ENCODE measurements at places on chromosomes 7 and 10. TPM values are rescaled to one million over a fixed set of nuclear protein-coding genes. Genes with fewer than 3 reads are reported as not detected.

GRCh38 chr7:140005754-140006503, 56.8 kb downstream of the PARP12 start:
- no peak for DNase-seq

GRCh38 chr10:29256586-29256985, 32.3 kb upstream of the LYZL1 start:
- DNase-seq, result no peak

The CREB3L2 gene
- 43.5 TPM for total RNA-seq

GRCh38 chr10:86311190-86311589, 55.4 kb downstream of the GRID1 start:
- no peak for DNase-seq

- DNase-seq, result no peak
Measured at GRCh38 chr10:118474111-118474510, 121.3 kb downstream of the PRLHR start.

- no peak for DNase-seq
Measured at GRCh38 chr7:113119429-113119828, 1.1 kb upstream of the SMIM30 start.

The TRIM50 gene
- total RNA-seq, result 0.84 TPM

DNA sequence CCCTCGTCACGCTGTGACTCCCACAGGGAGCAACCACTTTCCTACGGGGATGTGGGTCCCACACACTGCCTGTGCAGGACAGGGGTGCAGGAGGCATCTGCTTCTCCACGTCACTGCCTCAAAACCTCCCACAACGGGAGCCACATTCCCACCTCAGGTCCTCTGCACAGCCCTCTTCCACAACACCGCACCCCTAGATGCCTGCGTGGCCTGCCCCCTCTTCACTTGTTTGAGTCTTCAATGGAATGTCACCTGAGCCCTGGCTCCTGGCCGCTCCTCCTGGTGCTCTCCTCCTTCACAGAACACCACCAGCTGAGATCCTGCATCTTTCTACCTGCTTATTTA, 73.6 kb downstream of the MAD1L1 start:
- no peak for DNase-seq

DNA sequence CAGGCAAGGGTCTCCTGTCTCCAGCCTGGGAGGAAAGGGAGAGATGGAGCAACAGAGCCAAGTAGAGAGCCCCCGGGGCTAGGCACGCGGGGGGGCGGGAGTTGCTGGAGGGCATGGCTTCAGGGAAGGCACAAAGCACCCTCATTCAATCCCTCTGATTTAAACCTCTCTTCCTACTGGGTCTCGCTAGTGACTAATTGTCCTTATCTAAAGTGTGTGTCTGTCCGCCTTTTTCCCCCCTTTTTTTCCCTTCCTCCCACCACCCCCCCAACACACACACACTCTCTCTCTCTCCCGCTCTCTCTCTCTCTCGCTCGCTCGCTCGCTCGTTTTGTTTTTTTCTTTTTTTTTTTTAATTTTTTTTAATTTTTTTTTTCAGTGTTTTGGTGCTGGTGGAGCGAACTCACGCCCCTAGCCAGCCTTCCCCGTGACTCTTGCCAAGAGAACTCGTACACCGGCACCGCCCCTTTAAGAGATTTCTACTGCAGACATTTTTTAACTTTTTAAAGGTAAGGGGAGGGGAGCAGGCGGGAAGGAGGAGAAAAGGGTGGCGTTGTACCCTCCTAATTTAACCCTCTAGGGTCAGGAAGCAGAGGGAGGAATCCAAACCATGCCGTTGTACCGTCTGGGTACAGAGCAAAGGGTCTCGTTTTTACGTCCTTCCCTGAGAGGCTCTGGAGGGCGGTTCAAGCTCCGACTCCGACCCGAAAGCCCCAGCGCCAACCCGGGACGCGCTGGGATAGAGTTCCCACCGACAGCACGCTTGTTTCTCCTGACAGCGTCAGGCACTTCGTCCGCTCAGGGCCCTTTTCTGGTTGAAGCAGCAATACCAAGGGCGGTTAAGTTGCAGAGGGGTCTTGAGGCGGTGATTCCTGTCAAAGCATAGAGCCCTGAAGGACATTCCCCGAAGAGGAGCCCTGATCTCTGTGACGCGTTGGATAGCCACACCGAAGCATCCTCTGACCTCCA, at the start of gene HPSE2:
TSS of gene HPSE2 (minus strand) at position 195 of the 969 bp plus-strand sequence.
- DNase-seq, result no peak

The PIP gene
- not detected for total RNA-seq

- no peak for DNase-seq
Measured at GRCh38 chr7:135708041-135708440, 19.9 kb downstream of the SLC13A4 start.

DNA sequence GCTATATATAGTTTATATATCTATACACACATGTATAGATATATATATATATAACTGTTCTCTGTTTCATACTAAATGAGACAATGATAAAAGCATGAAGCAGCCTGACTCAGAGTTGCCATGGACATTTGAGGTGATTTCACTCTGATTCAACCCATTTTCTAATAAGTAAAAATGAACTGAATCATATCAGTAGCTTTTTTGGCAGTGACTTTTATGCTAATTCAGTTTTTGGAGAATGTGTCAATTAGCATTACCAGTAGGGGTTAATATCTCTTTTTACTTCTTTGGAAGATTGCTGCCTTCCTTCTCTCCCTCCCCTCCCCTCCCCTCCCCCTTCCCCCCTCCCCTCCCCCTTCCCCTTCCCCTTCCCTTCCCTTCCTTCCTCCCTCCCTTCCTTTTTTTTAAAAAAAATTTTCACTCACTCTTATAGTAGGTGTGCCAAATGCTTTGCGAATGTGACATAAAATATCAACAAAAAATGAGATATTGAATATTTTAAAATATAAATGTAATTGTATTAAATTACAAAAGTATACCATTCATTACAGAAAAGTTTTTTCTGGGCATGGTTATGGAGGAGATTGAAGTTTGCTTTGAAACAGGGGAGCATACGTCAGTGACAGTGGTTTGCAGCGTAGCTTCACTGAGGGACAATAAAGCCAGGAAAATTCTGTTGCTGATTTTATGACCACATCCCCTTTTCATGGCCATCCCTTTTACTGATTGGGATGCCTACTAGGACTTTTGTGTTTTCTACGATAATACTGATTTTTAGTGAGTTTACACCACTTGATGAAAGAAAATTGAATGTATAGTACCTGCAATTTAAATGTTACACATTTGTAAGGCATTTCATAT, 64.0 kb upstream of the KLF6 start:
- DNase-seq, result no peak

DNA sequence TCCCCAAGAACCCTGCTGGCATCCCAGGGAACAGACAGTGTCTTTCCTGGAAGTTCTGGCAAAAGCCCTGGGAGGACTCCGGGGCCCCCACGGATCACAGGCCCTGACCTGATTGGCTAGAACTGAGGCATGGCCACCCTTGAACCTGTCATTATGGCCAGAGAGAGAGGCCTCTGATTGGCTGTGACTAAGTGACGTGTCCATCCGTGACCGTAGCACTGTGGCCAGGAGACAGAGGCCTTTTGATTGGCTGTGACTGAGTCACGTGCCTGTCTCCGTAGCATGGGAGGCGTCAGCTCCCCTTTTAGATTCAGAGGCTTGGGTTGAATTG, 163.8 kb downstream of the RGS10 start:
- DNase-seq, result no peak

Measured in tibial nerve (tissue), 4 donors.